Activated naive CD4-positive, alpha-beta T cell (primary cell): ENCODE measurements at places on chromosomes 6 and 20.

- no peak for DNase-seq
These were observed 26.8 kb downstream of the CST8 start for GRCh38 chr20:23517719-23518118.

DNA sequence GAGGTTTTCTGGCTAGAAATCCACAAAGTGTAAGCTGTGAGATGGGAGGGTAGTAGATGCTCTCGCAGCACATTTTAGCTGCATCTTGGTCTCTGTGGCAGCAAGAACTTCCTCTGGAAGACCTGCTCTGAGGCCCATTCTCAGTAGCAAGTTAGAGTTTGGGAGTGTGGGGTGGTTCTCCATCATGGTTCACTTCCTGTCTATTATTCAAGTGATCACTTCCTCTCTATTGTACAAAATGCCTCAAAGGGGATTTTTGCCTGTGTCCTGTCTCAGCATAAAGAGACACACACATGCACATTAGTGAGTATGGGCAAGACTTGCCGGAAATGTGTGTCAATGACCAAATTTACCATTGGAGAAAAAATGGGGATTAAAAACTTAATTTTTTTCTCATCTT lies 42.5 kb downstream of the LYRM2 start:
- DNase-seq, result no peak

GRCh38 chr6:136117081-136117480 lies 133.0 kb downstream of the MTFR2 start:
- DNase-seq, result no peak

DNA sequence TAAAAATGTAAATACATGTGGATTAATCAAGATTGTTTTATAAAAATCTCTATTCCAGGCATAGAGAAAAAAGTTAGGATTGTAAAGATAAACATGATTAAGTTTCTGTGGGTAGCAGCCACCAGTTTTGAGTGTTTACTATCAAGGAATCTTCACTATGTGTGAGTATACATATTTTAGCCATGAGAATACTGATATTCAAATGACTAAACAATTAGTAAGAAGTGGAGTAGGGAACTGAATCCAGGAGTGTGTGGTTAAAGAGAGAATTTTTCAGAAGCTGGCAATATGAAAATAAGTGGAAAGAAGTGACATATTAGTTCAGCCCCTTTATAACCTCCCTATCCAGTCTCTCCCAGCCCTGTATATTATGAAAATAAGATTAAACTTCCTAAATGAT lies 10.3 kb downstream of the ELOVL2 start:
- DNase-seq, result no peak

DNA sequence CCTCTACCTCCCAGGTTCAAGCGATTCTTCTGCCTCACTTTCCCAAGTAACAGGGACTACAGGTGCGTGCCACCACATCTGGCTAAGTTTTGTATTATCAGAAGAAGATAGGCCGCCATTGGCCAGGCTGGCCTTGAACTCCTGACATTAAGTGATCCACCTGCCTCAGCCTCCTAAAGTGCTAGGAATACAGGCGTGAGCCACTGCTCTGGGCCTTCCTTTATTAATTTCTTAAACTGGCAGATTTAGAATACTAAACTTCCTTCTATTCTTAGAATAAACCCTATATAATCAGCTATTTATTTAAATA lies 86.6 kb downstream of the HFE start:
- DNase-seq, result no peak

DNA sequence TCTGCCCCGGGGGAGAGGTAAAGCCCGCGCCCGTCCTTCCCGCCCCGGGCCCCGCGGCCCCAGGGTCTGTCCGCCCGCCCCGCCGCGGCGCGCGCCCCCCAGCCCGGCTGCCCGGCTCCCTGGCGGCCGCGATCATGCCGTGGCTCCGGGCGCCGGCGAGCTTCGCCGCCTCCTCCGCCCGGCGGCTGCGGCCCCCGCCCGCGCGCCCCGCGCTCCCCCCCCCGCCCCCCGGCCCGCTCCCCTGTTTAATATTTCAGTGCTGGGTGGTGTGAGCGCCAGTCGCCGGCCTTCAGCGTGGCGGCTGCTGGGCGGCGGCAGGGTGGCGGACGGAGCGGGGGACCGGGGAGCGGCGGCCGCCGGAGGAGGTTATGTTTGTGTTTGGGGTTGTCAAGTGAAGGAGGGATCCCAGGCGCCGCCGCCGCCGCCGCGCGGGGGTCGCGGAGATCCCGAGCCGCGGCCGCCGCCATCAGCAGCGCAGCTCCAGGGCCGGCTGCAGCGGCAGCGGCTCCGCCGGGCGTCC lies at the start of gene HIVEP1:
HIVEP1 (plus strand) TSS at position 275 of the 520 bp plus-strand sequence. CDS start 3,317 bp downstream, outside the sequence.
- no peak for DNase-seq

- no peak for DNase-seq
These were observed 29.5 kb upstream of the ZNF217 start for GRCh38 chr20:53623134-53623453.

DNA sequence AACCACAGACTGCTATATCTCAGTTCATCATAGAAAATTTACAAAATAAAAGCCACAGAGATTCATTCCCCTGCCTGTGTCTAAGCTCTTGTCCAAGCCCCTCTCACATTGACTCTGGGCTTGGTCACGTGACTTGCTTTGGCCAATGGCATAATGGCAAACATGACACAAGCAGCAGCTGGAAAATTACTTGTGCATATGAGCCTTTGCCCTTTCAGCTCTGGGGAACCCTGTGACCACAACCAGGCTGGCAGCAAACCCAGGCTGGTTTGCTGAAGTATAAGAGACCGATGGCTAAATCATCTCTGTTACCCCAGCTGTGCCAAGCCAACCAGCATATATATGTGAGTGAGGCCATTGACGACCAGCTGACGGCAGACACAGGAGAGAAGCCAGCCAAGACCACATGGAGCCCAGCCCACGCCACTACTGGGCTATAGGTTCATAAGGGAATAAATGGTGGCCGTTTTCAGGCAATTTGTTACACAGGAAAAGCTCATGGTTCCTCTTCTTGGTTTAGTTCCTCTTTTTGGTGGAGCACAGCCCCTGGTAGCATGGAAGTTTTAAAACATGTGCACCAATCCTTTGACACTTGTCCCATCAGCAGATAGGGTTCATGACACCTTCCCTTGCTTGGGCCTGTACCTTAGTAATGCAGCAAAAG lies 31.8 kb upstream of the RSPO4 start:
- DNase-seq, result no peak

DNA sequence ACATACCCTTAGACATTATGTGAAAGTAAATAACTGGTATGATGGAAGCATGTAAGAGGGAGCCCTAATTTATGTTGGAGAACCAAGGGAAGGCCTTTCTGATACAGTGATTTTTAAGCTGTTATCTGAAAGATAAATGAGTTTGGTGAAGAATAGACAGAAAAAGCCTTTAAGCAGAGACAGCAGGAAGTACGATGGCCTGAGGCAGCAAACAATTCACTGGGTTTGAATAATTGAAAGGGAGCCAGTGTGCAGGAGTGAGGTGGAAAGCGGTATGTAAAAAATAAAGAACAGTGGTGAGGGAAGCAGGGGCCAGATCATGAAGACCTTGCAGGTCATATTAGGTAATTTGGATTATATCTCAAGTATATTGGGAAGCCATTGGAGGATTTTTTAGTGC lies 4.1 kb upstream of the RAB23 start:
- DNase-seq, result no peak
